ENCODE measurements at places on chromosomes 12 and 14.

- DNase-seq: peak; percentile 55
These were observed 4.9 kb downstream of the ZBTB39 start for GRCh38 chr12:57001448-57001906.

DNA sequence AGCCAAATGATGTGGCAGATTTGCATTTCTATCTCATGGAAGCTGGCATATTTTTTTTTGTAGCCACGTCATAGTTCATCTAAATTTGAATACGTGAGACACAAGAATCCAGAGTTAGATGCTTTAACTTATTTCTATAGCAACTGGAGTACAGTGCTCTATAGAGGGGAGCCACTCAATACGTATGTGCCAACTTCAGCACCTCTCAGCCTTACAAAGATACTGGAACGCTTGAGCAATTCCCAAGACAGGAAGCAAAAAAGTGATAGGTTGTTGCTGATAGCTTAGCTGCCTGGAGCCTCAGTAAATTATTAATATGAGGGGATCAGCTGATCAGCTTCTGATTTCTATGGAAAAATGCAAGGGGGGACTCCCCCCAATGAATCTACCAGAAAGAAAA is 24.1 kb upstream of the PELI2 start:
- no peak for DNase-seq

GRCh38 chr12:15435597-15435996 is 113.3 kb downstream of the PTPRO start:
- no peak for DNase-seq

DNA sequence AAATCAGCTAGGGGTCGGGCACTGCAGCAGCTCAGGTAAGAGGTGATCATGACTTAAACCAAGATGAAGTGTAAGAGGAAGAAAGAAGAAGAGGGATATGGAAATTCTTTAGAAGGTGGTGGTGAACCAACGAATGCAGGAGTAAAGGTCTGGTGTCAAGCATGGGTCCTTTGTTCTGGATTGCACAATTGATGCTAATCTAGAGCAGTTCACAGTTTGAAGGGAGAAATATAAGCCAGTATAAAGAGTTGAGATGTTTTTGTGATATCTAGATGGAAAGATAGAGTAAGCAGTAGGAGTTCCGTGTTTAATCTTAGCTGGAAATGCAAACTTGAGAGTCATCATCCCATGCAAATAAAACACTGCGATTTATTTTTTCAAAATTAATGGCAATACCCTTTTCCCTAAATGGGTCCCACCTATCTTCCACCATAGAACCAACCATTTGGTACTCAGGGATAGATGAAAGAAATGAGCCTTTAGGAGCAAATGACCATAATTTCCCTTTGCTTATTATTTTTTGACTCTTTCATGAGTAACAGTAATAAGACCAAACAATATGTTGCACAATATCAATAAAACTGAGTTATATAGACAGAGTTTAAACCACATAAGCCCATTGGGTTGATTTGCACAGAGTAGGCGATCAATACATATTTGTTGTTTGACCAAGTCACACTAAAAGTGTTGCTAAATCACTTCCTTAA is 15.0 kb upstream of the MGP start:
- no peak for DNase-seq

- DNase-seq: no peak
These were observed 10.1 kb upstream of the SMCO3 start for GRCh38 chr12:14824012-14824634.

DNA sequence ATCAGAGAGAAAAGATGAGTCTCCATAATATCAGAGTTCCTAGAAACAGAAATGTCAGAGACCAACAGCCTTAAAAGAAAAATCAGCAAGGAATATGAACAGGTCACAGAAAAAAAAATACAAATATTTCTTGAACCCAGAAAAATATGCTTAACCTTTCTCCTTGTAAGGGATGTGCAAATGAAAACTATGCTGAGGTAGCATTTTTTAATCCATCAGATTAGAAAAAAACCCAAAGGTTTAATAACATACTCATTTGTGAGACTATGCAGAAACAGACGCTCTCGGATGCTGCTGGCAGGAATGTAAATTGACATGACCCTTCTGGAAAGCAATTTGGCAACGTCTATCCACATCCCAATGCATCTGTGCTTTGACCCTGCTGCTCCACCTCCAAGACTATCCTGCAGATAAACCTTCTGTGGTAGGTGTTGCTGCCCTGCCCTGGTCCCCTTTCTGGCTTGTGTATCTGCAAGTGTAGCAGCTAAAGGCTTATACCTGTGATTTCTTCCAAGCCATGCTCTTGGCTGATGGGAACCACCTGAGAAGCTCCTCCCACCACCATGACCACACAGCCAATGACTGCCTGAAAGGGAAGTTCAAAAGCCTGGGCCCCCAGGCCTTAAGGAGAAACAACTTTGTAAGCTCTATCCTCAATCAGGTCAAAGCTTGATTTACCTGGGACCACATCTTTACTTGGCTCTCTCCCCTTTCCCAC is 49.4 kb downstream of the LTBP2 start:
- no peak for DNase-seq

GRCh38 chr12:52903855-52904508 is 894 bp downstream of the KRT8 start:
- DNase-seq: peak; percentile 31

DNA sequence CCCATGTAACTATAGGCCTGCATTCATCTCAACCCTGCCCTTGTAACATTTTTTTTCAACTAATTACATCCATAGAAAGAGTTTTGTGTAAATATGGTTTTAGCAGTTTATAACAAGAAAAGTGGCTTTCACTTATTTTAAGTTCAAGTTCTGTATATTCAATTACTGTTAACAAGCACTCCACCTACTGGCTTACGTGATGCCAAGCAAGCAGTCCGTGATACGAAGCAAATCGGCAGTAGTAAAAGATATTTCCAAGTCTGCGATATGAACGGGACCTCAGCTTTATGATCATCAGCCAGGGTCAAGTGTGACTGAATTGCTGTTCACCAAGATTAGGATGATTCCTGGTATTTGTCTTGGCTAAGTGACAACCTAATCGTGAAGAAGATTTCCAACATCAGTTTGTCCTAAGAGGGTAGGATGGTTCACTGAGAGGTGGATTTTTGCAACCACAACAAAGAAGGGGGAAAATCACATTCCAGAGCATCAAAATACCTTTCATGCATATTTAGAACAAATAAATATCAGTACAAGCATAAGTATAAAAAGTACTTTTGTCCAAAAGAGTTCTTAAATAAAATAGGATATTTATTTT is 456.2 kb downstream of the FOXG1 start:
- DNase-seq: no peak
